ENCODE measurements at places on chromosomes 7 and 10.

GRCh38 chr10:101748496-101748895, 27.4 kb downstream of the FGF8 start:
- no peaks in the 10 kb centered on the region for H3K36me3 ChIP-seq
- no peak for DNase-seq
- no peaks in the 10 kb centered on the region for H3K4me1 ChIP-seq
- no peak overlapping the region for H3K4me3 ChIP-seq
- H3K27ac ChIP-seq = no peak overlapping the region

GRCh38 chr10:30751678-30752331, 122.3 kb upstream of the LYZL2 start:
- no peak overlapping the region for H3K4me3 ChIP-seq
- H3K4me1 ChIP-seq = no peaks in the 10 kb centered on the region
- no peak for DNase-seq
- no peaks in the 10 kb centered on the region for H3K36me3 ChIP-seq

GRCh38 chr7:149209518-149210269, 14.3 kb downstream of the ZNF282 start:
- no peak overlapping the region for H3K4me3 ChIP-seq
- no peak overlapping the region for H3K27ac ChIP-seq
- H3K27me3 ChIP-seq = no peaks in the 10 kb centered on the region
- peaks cover 7% of the 10 kb centered on the region for H3K36me3 ChIP-seq
- no peaks in the 10 kb centered on the region for H3K4me1 ChIP-seq

DNA sequence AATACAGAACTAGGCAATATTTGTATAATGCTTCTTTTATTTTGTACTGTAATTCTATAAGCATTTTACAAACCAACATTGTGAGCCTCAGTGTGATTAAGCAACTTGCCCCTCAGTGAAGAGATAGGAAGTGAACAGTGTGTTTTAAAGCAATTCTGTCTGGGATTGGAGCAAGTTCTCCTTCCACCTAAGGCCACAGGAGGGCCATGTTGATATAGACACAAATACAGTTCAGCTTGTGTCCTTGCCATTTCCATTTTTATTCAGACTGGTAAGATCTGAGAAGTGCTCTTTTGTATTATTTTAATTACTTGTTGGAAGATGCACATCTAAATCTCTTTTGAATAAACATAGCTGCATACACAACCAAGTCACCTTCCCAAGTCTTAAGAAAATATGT, 416.3 kb upstream of the COBL start:
- DNase-seq = no peak
- no peaks in the 10 kb centered on the region for H3K4me1 ChIP-seq
- no peak overlapping the region for H3K4me3 ChIP-seq
- H3K27me3 ChIP-seq = no peaks in the 10 kb centered on the region
- H3K36me3 ChIP-seq = no peaks in the 10 kb centered on the region

DNA sequence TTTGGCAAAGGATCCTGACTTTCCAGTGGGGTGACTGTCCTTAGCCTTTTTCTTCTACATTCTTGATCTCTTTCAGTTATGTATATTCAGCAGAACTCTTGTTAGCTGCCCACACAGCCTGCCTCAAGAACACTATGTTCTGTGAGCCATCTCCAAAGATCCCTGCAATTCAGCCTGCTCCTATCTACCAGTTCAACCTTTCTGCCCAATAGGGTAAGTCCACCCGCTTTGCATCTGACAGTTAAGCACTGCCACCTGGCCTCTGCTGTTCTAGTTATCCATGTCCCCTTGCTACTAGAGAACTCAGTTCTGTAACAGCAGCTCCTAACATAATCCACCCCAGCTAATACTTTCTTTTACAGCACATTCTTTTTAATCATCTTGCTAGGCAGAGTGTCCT, 13.5 kb downstream of the OR9A2 start:
- peak overlapping the region; percentile 60 for H3K27ac ChIP-seq
- H3K4me3 ChIP-seq = no peak overlapping the region
- no peak for DNase-seq

DNA sequence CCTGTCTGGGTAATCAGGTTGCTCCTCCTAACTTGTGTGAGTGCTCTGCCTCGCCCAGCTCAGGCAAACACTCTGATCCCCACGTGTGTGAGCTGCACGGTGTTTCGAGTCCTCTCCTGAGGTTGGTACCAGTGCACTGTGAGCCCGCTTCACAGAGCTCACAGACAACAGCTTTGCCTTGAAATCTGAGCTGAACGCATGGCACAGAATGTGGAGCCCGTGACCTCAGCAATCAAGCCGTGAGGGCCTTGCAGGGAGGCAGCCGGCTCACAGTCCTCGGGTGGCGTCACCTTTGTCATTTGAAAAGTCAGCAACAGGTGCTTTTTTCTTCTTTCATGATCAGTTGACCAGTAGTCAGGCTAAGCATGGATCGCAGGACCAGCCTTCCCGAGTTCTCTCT, 60.2 kb upstream of the ADGRA1 start:
- no peak overlapping the region for H3K4me3 ChIP-seq
- H3K27ac ChIP-seq = no peak overlapping the region
- no peaks in the 10 kb centered on the region for H3K36me3 ChIP-seq
- peaks cover 97% of the 10 kb centered on the region for H3K27me3 ChIP-seq

DNA sequence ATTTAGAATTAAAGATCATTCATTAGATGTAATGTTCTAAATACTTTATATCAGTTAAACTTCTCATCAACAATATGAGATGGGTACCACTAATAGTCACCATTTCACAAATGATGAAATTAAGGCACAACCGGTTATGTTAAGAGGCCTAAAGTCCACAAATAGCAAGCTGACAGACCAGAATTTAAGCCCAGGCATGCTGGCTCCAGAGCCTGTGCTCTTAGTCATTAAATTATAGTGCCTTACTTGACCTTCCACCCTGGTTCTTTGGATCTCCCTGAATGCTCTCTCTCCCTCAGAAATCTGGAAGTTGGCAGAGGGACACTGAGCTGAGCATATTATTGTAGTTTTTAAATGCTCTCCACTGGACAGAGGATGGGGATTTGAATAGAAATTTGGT, 3.6 kb downstream of the LIPN start:
- H3K36me3 ChIP-seq = no peaks in the 10 kb centered on the region
- H3K4me3 ChIP-seq = no peak overlapping the region
- DNase-seq = no peak
- H3K27me3 ChIP-seq = no peaks in the 10 kb centered on the region
- no peak overlapping the region for H3K27ac ChIP-seq
- no peaks in the 10 kb centered on the region for H3K4me1 ChIP-seq

GRCh38 chr10:62336404-62336803, 37.8 kb upstream of the ZNF365 start:
- H3K4me3 ChIP-seq = no peak overlapping the region
- no peaks in the 10 kb centered on the region for H3K36me3 ChIP-seq
- H3K27ac ChIP-seq = no peak overlapping the region
- no peak for DNase-seq

DNA sequence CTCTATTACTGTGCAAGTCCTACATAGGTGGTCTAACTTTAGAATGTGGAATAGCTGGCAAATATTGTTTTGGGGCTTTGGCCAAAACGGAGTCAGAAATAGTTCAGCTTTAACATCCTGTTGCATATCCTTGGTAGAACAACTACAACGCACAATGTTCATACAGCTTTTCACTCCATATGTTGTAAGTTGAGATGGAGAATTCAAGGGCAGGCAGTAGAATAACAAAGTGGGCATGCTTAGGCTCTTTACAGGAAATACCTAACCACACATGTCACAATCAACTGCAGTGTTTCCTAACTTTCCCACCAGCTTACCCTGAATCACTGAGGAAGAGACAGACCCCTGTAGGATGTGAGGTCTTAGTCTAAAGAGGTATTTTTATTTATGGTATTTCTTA, 122.3 kb downstream of the PPP1R3A start:
- H3K27ac ChIP-seq = no peak overlapping the region
- H3K4me1 ChIP-seq = no peaks in the 10 kb centered on the region
- H3K27me3 ChIP-seq = no peaks in the 10 kb centered on the region

DNA sequence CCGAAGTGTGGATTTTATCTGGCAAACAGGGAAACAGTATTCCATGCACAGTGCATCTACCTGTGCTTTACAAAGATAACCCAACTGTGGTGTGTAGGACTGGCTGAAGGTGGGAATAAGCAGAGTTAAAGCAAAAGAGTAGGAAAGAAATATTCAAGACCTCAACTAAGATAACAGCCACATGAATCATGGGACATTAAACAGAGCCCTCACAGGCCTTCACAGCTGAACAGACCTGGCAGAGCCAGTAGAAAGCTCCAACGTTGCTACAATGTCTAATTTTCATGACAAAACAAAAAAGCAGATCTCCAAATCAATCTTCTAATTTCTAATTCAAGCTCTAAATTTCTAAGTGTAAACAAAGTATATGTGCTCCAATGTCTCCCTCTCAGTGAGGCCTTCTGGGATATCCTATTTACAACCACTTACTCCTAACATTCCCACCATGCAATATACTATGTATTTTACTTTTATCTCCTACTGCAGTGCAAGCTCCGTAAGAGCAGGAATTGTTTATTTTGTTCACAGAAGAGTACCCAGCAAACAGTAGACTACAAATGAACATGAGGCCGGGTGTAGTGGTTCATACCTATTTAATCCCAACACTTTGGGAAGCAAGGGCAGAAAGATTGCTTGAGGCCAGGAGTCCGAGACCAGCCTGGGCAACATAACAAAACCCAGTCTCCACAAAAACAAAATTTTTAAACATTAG, 63.5 kb downstream of the UBE2H start:
- no peak overlapping the region for H3K27ac ChIP-seq
- DNase-seq = no peak
- H3K27me3 ChIP-seq = no peaks in the 10 kb centered on the region
- no peaks in the 10 kb centered on the region for H3K4me1 ChIP-seq

- no peaks in the 10 kb centered on the region for H3K36me3 ChIP-seq
- H3K4me3 ChIP-seq = no peak overlapping the region
- no peak for DNase-seq
- no peaks in the 10 kb centered on the region for H3K4me1 ChIP-seq
- H3K27me3 ChIP-seq = no peaks in the 10 kb centered on the region
Measured at GRCh38 chr10:116465546-116465945, 37.9 kb downstream of the PNLIPRP3 start.

GRCh38 chr7:31710171-31710570, 23.2 kb downstream of the PPP1R17 start:
- H3K4me3 ChIP-seq = no peak overlapping the region
- H3K4me1 ChIP-seq = no peaks in the 10 kb centered on the region
- no peaks in the 10 kb centered on the region for H3K27me3 ChIP-seq
- no peaks in the 10 kb centered on the region for H3K36me3 ChIP-seq
- H3K27ac ChIP-seq = no peak overlapping the region
- DNase-seq = no peak

DNA sequence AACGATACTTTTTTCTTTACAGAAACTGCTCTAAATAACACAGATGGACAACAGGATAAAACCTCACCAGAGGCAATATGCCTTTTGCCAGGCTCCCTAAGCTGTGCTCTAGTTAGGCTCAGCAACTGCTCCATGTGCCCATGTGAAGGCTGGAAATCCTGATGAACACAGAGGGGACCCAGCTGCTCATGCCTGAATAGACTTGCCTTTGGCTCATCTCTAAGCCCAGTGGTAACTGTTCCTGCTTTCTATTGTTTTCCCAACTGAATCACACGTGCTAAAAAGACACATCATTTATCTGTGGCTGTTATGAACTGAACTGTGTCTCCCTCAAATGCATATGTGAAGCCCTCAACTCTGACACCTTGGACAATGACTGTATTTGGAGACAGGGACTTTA, 110.4 kb downstream of the RNF216 start:
- no peaks in the 10 kb centered on the region for H3K36me3 ChIP-seq
- no peaks in the 10 kb centered on the region for H3K4me1 ChIP-seq
- H3K4me3 ChIP-seq = no peak overlapping the region
- H3K27me3 ChIP-seq = no peaks in the 10 kb centered on the region
- DNase-seq = no peak

- H3K36me3 ChIP-seq = no peaks in the 10 kb centered on the region
- no peak overlapping the region for H3K4me3 ChIP-seq
- no peaks in the 10 kb centered on the region for H3K4me1 ChIP-seq
Measured at GRCh38 chr7:158192956-158193355, 394.7 kb downstream of the PTPRN2 start.

GRCh38 chr10:2660276-2660675, 407.1 kb upstream of the PFKP start:
- no peaks in the 10 kb centered on the region for H3K36me3 ChIP-seq
- no peak overlapping the region for H3K4me3 ChIP-seq
- peaks cover 5% of the 10 kb centered on the region for H3K27me3 ChIP-seq
- no peak overlapping the region for H3K27ac ChIP-seq
- no peaks in the 10 kb centered on the region for H3K4me1 ChIP-seq

DNA sequence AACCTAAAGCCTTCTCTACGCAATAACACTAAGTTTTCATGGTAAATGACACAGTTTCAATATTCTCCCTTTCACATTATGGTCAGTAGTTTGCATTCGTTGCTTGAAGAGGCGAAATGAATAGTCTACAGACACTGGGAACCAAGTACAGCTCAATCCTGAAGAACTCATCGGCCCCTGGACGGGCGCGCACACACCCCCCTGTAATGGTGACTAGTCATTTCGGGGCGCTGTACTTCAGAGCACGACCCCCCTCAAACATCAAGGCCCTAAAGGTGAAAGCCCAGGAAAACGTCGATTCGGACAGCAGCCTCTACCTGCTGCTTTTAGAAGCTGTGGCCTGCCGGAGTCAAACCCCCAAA, 1.0 kb downstream of the NT5C2 start:
- no peaks in the 10 kb centered on the region for H3K4me1 ChIP-seq
- H3K36me3 ChIP-seq = no peaks in the 10 kb centered on the region
- peak overlapping the region; percentile 99 for H3K4me3 ChIP-seq

Data from breast epithelium (tissue), 4 donors.